ENCODE measurements at places on chromosomes 4 and X. TPM values are rescaled to one million over a fixed set of nuclear protein-coding genes. Genes with fewer than 3 reads are reported as not detected.

DNASE1L1 gene
- 21.7 TPM for total RNA-seq

- no peak for DNase-seq
These were observed 24.8 kb downstream of the DKK2 start for GRCh38 chr4:107011312-107011711.

DNA sequence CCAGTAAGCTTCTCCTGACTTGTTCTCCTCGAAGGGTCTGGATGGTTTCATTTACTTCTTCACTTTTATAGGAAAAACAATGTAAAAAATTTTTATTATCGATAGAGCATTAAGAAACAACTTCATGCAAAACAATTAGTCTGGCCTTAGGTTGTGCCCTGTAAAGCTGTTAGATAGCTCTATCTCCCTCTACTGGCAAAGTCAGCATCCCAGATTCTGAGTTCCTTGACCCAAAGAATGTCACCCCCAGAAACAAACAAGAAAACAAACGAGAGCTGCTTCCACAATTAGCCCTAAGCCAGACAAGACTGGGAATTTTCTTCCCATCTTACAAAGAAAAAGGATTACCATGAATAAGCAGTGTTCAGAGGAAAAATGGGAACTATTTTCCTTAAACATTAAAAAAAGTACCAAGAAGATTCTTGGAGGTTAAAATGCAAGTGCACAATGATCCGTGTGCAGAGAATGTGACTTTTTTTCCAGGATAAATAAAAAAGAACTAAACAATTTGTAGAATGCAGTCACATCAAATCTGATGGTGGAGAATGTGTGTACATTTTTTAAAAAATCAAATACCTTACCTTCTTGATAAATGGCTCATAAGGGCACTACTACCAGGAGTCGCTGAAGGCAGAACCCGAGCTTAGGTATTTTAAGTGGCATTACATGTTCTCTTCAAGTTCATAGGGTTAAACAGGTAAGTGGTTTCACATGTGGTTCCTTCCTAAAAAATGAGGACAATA, 293.2 kb downstream of the FBXO8 start:
- no peak for DNase-seq

DNA sequence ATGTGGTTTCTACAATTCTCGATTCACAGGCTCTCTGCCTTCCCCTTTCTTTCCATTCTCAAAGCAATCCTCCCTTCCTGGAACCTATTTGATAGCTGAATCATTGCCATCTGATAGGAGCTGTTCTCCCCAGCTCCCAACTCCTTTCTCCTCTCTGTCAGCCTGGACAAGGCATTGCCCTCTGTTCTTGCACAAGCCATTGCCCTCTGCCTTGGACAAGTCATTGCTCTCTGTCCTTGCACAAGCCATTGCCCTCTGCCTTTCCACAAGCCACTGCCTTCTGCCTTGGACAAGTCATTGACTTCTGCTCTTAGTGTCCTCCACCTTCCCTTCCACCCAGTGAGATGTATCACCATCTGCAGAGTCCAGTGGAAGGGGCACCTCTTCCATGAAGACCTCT, 256.1 kb upstream of the STS start:
- DNase-seq, result no peak

- DNase-seq, result no peak
These were observed 100.4 kb downstream of the MMRN1 start for GRCh38 chr4:89995006-89995405.

All from SJCRH30 (cell line).